Activated T-cell treated with anti-CD3 and anti-CD28 coated beads, Interleukin-2, amount 50 U/mL, for 24 hours (primary cell): ENCODE measurements at places on chromosomes 13 and 19.

DNA sequence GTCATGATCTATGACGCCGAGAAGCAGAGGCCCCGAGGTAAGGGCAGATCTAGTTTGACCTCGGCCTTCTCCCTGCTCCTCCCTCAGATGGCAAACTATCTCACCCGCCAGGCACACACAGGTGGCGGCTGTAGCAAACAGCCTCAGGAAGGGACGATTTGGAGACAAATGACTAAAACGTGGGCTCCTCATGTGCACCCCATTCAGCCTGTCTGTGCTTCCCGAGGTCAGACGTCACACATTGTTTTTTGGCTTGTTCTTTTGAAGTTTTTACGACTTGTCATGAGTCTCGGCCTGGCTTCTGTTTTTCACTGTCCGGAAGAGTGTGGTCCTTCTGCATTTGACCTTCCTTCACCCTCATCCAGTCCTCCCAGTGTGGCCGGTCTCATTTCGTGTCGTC is 15.0 kb downstream of the DAZAP1 start:
- DNase-seq = no peak

GRCh38 chr19:40803857-40804782 is 5.1 kb downstream of the EGLN2 start:
- DNase-seq = peak; percentile 64

GRCh38 chr13:102598061-102598460 is 1.3 kb downstream of the TPP2 start:
- DNase-seq = no peak

GRCh38 chr13:44278166-44278565 is 95.5 kb upstream of the SERP2 start:
- DNase-seq = no peak

- DNase-seq = no peak
Measured at GRCh38 chr13:26695891-26696311, 64.7 kb downstream of the GPR12 start.

DNA sequence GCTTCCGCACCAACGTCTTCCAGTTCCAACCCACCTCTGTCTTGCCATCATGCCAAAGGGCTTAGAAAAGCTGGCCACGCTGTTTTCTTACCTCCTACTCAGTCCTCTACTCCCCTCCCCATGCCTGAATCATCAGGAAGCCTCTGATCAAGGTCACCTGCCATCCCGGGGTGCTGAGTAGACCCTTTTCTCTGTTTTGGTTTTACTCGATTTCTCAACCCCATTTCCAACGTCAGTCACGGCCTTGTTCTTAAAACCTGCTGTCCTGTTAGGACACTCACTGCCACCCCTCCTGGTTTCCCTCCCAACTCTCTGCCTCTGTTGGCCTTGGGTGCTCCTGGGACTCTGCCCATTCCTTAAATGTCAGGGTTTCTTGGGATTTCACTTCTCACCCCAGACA is 350.1 kb downstream of the FOXO1 start:
- peak; percentile 54 for DNase-seq

GRCh38 chr13:42270857-42271215 is 1.1 kb upstream of the AKAP11 start:
- no peak for DNase-seq

- DNase-seq = no peak
Measured at GRCh38 chr19:56837004-56837403, 3.5 kb downstream of the PEG3 start.

- no peak for DNase-seq
Measured at GRCh38 chr19:2333027-2333806, 4.7 kb downstream of the SPPL2B start.

- no peak for DNase-seq
Measured at GRCh38 chr19:5515737-5516136, 52.0 kb downstream of the TINCR start.

DNA sequence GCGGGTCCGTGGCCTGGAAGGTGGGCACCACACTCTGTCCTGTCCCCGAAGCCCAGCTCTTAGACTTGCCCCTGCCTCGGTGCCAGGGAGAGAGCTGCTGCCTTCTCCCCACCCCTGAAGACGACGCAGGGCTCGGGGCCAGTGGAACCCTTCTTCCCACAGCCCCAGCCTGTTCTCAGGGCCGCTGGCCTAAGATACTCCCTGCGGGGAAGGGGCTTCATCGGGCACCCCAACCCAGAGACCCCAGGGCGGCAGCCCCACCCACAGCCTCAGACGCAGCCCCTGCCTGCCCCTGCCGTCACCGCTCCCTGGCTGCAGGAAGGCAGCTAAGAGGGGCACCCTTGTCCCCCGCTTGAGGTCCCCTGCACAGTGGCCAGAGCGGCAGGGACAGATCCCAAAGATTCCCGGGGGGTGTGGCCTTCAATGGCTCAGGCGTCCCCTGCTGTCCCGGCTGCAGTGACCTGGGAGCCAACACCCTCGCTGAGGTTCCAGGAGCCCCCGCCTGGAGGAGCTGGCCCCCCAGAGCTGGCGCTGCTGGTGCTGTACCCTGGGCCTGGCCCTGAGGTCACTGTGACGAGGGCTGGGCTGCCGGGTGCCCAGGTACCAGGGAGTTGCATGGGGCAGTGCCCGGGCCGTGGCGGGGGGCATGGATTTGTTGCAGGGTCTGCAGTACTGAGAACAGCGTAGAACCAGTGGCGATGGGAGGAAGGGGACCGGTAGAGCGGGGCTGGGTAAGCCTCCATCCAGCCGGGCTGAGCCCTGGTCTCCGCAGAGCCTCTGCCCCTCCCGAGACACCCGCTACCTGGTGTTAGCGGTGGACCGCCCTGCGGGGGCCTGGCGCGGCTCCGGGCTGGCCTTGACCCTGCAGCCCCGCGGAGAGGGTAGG is 1.0 kb downstream of the AMH start:
- no peak for DNase-seq

- DNase-seq = peak; percentile 91
Measured at GRCh38 chr13:114128624-114129522, 3.5 kb downstream of the RASA3 start.

DNA sequence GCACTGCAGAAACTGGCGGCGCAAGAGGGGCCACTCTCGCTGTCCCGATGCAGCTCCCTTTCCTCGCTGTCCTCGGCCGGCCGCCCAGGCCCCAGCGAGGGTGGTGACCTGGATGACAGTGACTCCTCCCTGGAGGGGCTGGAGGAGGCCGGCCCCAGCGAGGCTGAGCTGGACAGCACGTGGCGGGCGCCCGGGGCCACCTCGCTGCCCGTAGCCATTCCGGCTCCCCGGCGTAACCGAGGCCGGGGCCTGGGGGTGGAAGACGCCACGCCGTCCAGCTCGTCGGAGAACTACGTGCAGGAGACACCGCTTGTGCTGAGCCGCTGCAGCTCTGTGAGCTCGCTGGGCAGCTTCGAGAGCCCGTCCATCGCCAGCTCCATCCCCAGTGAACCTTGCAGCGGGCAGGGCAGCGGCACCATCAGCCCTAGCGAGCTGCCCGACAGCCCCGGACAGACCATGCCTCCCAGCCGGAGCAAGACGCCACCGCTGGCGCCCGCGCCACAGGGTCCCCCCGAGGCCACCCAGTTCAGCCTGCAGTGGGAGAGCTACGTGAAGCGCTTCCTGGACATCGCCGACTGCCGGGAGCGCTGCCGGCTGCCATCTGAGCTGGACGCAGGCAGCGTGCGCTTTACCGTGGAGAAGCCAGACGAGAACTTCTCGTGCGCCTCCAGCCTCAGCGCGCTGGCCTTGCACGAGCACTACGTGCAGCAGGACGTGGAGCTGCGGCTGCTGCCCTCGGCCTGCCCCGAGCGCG is 12.4 kb downstream of the C19orf25 start:
- DNase-seq = peak; percentile 42

DNA sequence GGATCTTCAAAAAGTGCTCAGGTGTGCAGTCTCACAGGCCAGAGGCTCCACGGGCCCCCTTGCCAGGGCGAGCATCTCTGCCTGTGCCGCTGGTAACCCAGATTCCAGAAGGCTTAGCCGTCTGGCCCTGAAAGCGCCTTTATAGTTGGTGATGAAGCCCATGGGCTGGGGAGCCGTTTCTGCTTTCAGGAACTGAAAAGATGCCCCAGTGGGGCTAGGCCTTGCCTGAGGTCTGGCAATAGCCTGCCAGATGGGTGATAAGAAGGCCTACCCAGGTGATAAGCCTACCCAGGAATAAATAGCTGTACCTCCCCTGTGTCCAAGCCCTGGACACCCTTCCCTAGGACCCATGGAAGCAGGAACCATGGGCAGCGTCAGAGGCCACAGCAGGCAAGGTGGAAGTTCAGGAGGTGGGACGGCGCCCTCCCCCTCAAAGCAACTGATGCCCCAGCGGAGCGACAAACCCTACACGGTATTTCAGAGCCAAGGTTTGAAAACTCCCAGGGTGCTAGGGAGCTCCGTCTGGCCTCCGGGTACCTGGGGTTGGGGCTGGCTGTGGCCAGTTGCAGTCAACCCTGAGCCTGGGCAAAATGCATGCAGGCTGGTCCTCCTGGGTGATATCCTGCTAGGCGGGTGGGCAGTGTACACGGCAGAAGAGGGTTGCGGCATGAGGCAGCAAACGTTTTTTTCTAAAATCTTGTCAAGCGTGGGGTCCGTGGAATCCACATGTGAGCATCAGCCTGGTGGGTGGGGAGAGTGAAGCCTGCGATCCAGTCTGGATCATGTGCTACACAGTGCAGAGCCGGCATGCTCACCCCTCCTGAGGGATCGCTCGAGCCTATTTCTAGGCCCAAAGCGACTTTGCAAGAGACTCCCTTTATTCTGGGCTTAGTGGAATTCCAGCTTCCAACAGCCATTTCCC is 45.3 kb downstream of the ACTN4 start:
- DNase-seq = no peak

- DNase-seq = no peak
Measured at GRCh38 chr19:1796395-1797142, 15.5 kb downstream of the ATP8B3 start.

GRCh38 chr19:7488736-7489353 is at the start of gene PEX11G:
PEX11G (minus strand) TSS chr19:7489035; CDS start chr19:7489010, 25 bp downstream.
- peak; percentile 97 for DNase-seq

- no peak for DNase-seq
Measured at GRCh38 chr13:42350141-42350540, 78.2 kb downstream of the AKAP11 start.

- DNase-seq = no peak
Measured at GRCh38 chr13:47869776-47870175, 131.3 kb downstream of the SUCLA2 start.

DNA sequence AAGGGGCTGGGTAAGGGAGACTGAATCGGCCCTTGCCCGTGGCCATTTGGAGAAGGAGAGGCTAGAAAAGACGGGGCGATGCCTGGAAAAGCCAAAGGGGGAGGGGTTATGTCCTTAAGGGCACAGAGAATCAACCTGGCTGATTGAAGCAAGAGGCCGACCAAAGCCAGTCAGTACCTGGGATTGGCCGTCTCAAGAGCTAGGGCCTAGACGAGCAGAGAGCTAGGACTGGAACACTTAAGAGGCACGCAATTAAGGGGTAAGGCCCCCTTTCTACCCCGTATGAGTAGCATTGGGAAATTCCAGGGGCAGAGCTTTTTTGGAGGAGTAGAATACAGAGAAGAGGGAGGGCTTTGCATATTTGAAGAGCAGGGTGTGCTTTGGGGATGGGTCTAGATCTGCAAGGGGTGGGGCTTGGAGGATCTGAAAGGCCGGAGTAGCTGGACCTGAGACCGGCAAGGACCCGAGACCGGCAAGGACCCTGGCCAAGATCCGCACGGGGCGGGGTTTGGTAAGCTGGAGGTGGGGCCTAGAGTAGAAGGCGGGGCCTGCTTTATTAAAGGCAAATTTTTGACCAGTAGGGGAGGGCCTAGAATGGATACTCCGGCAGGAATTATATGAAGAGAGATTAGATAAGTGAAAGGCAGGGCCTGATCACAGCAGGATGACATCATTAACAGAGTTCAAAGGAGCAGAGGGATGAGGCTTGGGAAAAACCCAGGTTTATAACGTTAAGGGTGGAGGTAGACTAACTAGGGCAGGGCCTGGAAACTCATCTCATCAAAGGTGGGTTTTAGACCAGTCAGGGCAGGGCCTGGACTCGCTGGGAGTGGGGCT is 10.7 kb upstream of the CACNG6 start:
- DNase-seq = no peak

- DNase-seq = peak; percentile 91
Measured at GRCh38 chr19:1592755-1593500, at the start of gene MBD3. MBD3 (minus strand) TSS chr19:1592865; CDS start chr19:1592631, 234 bp downstream.

- no peak for DNase-seq
Measured at GRCh38 chr19:18894254-18895037, 1.5 kb downstream of the CERS1 start.

DNA sequence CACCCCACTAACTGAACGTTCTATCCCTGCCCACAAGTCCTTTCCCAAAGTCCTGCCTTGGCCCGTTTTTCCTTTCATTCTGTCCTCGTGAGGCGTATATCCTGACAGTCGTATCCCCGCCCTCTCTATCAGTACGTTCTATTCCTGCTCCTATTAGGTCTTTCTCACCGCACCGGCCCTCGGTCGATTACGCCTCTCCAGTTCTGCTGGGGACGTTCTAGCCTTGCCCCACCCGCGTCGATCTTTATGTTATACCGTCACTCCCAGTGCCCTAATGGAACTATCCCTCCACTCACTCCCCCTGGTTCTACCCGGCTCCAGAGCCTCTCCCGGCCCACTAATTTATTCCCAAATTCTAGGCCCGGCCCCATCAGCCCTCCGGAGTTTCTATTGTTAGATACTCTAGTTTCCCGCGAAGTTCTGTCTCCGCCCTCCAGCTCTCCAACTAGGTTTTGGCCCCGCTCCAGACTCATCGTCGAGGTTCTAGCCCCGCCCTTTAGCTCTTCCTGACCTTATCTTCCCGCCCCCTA is 2.0 kb downstream of the PLAUR start:
- no peak for DNase-seq

DNA sequence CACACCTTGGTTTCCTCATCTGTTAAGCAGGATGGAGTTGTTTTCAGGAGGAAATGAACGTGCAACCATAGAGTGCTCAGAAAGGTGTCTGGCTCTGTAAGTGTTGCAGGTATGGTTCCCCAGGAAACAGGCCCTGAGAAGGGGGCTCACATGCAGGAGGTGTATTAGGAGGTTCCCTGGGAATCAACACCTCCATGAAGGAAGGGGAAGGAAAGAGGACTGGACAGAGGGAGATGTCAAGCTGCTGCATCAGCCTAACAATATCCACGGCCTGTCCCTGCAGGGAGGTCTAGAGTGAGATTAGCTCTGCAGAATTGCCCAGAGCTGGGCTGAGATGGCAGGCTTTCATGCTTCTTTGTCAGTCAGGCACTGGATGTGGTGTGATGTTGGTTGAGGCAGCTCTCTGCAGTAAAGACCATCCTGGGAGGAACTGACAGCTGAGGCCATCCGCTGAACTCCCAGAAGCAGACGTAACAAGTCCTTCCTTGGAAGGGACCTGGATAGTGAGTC is 373.3 kb downstream of the ZNF536 start:
- no peak for DNase-seq

GRCh38 chr13:35814605-35815011 is 316.6 kb downstream of the DCLK1 start:
- no peak for DNase-seq

DNA sequence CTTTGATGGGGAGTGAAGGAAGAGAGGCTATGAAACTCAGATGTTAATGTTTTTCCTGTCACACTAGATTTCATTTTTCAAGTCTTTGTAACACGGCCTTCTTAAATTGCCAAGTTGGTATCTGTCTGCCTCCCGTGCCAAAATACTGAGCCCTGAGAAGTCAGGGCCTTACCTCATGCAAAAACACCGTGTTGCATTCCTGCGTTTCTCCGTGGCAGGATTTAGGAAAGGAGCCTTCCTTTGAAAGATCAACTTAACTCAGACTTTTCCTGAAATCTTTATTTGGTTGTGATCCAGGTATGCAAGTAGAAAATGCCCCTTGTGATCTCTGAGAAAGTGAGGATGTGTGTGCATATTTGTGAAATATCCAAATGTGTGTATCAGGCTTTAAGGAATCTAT is 1291.0 kb upstream of the SLC10A2 start:
- DNase-seq = no peak

GRCh38 chr19:41795031-41795461 is 1.3 kb upstream of the CEACAM3 start:
- DNase-seq = peak; percentile 58
